ENCODE measurements at places on chromosomes 2 and 18.
A peak's percentile ranks its signal among the peaks of the same experiment; 100 is the strongest.

GRCh38 chr2:85887566-85888019 is 1.2 kb downstream of the ST3GAL5 start:
- DNase-seq, result peak; percentile 62

DNA sequence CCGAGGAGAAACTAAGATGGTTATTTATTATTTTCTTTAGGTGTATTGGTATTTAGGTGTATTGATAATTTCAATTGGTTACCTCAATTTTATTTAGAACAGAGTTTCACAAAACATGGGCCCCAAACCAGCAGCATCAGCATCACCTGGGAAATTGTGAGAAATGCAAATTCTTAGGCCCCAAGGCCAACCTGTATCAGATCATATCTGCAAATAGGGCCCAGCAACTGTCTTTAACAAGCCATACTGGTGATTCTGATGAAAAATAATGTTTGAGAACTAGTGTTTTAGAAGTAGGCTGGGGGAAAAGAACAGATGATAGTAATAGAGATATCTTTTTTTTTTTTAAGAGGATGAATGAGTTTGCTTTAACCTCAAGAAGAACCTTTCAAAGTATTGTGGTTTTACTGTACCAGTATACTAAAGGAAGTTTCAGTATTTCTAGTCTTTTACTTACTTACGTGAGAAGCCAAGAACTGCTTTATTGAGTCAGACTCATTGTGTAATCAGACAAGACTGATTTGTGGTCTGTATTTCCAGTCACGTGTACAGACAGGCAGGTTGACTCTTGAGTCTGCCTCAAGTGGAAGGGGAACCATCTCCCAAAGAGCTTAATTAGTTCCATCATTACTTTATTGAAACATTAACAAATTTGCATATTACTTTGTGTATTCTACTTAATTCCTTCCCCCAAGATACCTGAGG is 60.4 kb upstream of the GAREM1 start:
- DNase-seq, result no peak

GRCh38 chr18:37567061-37567993 is 1.7 kb upstream of the CELF4 start:
- no peak for DNase-seq

- DNase-seq, result peak; percentile 59
Observed at GRCh38 chr2:20615466-20616241, 35.2 kb downstream of the HS1BP3 start.

All from heart right ventricle (tissue), 16 donors.